ENCODE measurements at places on chromosomes 7 and 10.

GRCh38 chr7:4769761-4770160 lies 5.7 kb upstream of the AP5Z1 start:
- no peak for DNase-seq

- no peak for DNase-seq
Measured at GRCh38 chr7:115662120-115662519, 368.4 kb downstream of the TFEC start.

GRCh38 chr10:95661818-95662217 lies 5.3 kb upstream of the ALDH18A1 start:
- DNase-seq: no peak

DNA sequence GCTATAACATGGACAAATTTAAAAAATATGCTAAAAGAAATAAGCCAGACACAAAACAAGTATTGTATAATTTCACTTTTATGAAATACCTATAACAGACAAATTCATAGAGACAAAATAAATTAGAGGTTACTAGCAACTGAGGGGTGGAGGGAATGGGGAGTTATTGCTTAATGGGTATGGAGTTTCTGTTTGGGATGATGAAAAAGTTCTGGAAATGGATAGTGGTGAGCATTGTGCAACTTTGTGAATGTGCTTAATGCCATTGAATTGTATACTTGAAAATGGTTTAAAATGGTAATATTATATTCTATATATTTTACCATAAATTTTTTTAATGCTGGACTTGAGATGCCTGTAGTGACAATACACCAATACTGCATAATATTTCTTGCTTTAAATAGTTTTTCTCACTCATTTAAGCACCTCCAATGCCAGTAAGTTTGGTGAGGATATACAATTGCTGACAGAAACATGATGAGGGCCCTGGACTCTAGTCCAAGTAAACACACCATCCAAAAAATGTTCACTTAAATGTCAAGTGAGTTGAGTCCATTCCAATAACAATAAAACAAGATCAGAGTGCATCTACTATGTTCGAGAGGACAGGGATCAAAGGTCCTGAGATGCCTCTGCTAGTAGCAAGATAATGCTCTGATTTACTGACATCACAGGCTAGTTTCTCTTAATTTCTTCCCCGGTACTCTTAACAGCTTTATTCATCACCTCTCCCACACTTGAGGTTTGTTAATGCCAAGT lies 71.9 kb downstream of the NT5C2 start:
- DNase-seq: no peak

- DNase-seq: no peak
Measured at GRCh38 chr10:9009505-9009904, 955.0 kb downstream of the GATA3 start.

DNA sequence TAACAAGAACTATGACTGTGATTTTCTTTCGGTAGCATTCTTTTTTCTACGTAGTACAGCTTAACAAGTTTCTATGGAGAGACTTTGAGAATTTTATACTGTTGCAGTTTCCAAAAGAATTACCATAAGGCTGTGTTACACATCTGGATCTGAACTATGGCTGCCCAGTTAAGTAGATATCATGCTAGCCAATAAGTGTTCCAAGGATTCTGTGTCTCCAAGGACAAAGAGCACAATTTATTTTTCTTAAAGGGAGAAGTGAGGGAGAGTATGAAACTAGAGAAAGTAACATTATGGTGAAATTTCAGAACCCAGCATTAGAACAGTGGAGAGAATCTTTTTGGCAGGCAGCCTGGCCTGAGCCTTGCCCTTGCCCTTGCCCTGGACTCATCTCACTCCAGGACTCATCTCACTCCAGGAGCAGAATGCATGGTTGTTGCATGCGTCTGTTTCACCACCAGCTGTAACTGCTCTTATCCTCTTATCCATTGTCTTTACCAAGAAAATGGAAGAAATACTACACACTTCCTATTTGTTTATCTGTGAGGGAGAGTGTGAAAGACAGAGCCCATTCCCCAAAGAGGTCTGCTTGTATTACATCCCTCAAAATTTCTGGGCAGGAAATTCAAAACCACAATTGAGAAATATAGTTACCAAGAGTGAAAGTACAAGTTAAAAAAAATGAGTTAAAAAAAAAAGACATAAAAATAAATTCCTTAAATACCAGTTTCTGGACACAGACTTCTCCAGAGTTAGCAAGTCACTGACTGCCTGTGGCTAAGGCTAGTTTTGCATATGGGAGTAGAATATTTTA lies 1067.5 kb downstream of the NRG3 start:
- DNase-seq: peak; percentile 1

- DNase-seq: no peak
Measured at GRCh38 chr7:116135306-116135705, 75.0 kb upstream of the TES start.

DNA sequence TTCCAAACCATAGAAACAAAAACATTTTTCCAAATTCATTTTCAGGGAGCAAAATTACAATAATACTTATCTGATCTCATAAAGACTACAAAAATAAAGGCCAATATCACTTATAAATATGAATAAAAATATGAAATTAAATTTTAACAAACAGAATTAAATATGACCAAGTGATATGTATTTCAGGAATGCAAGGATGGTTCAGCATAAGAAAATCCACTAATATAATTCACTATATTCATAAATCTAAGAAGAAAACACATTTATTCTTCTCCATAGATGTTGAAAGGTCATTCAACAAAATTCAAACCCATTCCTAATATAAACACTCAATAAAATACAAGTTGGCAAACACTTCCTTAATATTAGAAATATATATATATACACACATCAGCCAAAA lies 115.2 kb upstream of the TMEM168 start:
- DNase-seq: no peak

DNA sequence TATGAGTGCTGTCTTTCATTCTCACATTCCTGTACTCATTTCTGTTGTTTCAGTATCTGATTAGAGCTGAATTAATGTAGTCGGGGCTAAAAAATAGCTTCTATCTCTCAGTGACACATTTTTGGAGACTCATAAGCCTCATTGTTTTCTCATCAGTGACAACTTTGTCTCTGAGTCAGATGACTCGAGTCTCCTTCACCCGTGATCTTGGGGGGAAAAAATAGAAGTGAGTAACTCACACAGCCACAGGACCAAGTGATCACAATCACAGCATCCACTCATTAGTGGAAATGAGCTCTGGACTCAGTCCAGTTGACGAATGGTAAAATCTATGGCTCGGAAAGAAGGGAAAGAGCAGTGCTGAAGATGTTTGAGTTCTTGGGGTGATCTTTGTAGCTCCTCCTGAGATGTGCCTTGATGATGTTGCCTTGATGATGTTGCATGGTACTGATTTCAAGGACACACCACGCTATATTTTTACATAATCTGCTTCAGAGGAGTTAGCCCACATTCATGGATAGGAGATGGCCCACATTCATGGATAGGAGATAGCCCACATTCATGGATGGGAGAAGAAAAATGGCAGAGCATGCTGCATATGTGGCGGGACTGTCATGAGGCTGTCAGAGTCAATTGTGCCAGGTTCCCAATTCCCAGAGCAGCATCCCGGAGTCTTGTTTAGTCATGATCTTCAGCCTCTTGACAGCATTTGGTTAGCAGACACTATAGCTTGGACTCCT lies 214.7 kb downstream of the CELF2 start:
- peak; percentile 15 for DNase-seq

GRCh38 chr10:107666214-107666613 lies 501.7 kb upstream of the SORCS1 start:
- DNase-seq: no peak

- DNase-seq: no peak
Measured at GRCh38 chr10:1485357-1485756, 252.0 kb downstream of the ADARB2 start.
